ENCODE measurements at places on chromosomes 13 and 19. TPM values are rescaled to one million over a fixed set of nuclear protein-coding genes. Genes with fewer than 3 reads are reported as not detected.

- no peak for DNase-seq
These were observed 799.3 kb upstream of the ARGLU1 start for GRCh38 chr13:107367258-107367657.

Gene RXFP2
- not detected for polyA plus RNA-seq

Gene ARID3A
- 5.6 TPM for polyA plus RNA-seq

DNA sequence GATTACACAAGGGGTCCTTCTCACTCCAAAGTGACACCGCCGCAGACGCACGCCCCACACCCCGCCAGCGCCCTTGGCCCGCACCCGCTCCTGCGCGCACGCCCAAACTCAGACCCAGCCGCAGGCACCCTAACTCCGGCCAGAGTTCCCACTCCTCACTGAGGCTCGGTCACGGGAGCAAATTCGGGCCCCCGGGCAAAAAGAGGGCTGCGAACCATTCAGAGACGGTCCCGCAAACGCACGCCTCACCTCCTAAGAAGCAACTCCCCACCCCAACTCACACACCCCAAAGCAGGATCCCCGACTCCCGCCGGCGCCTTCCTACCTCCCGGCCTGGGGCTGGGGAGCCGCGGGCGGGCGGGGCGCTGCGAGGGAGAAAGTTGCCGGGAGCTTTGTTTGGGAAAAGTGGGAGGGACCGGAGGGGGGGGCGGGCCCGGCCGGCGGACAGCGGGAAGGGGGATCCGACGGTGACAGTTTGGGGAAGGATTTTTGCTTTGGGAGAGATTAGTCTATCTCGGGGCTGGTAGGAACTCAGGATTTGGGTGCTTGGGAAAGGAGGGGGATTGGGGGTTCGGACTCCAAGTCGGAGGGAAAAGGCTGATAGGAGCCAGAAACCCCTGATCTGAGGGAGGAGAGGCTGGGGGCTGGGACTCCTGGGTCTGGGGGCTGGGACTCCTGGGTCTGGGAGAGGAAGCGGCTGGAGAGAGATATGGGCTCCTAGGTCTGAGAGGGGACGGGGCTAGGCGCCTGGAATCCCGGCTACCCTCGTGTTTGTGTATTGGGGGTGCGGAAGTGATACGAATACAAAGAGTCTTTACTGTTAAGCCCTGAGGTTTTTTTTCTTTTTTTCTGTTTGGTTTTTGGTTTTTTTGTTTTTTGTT, at the start of gene TEAD2:
TSS of gene TEAD2 (minus strand) at position 369 of the 881 bp plus-strand sequence. CDS start 2,341 bp downstream, outside the sequence.
- peak; percentile 92 for DNase-seq

Gene GSX1
- polyA plus RNA-seq, result not detected

GRCh38 chr13:28609926-28610325, 49.0 kb upstream of the POMP start:
- DNase-seq, result no peak

Data from kidney (tissue), 22 donors.